ENCODE measurements at places on chromosomes 2 and 18.

GRCh38 chr2:71789556-71790204 is 336.3 kb downstream of the DYSF start:
- no peak for DNase-seq

GRCh38 chr2:19866771-19867170 is 35.0 kb downstream of the TTC32 start:
- no peak for DNase-seq

DNA sequence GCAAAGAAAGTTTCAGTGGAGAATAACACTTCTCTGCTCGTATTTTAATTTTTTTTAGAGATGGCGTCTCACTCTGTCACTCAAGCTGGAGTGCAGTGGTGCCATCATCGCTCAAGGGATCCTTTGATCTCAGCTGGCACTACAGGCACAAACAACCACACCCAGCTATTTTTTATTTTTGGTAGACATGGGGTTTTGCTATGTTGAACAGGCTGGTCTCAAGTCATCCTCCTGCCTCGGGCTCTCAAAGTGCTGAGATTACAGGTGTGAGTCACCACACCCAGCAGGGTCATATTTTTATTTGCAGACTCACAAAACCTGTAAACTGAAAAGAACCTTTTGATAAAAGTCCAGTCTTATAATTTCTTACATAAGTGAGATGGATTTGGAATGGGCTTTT is 2.6 kb downstream of the TRAK2 start:
- DNase-seq = no peak

GRCh38 chr2:226953206-226953605 is 117.4 kb downstream of the RHBDD1 start:
- no peak for DNase-seq
